ENCODE measurements at places on chromosomes 2 and 18.

- DNase-seq, result no peak
These were observed 172.7 kb downstream of the BCL2 start for GRCh38 chr18:63146828-63147409.

GRCh38 chr2:143850084-143850483 lies 669.8 kb downstream of the ZEB2 start:
- no peak for DNase-seq

DNA sequence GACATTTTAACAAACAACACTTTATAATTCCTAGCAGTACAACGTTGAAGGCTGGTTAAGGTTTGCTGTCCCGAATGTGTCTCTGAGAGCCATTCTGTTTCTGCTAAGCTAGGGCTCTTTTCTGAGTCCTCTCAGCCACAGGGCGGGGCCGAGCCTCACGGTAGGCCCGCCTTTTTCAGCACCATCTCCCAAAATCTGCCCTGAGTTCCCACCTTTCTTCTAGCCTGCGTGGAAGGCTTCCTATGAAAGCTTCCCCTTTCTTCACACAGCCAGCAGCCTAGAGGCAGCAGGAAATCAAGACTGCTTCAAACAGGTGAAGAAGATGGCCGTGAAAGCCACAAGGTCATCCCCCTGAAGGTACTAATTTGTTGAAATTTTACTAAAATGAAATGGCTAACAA lies 255.5 kb downstream of the CDH2 start:
- peak; percentile 55 for DNase-seq

DNA sequence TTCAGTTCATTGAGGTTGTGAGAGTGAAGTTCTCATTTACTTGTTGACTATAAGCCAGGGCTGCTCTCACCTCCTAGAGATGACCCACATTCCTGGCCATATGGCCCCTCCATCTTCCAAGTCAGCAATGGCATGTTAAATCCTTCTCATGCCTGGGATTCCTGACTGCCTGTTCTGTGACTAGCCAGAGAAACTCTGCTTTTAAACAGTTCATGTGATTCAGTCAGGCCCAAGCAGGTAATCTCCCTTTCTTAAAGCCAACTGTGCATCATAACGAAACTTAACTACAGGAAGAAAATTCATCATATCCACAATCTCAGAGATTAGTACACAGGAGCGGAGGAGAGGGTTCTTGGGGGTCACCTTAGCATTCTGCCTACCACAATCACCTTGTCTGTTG lies 11.5 kb downstream of the DPP4 start:
- no peak for DNase-seq

- DNase-seq, result no peak
These were observed 122.5 kb downstream of the FHOD3 start for GRCh38 chr18:36419900-36420531.

All from ELF-1 (cell line).